Posterior cingulate gyrus (tissue), 11 donors: ENCODE measurements at places on chromosomes 11 and 22.

GRCh38 chr11:43788421-43788820 lies 92.2 kb upstream of the ALKBH3 start:
- no peak for DNase-seq

- no peak for DNase-seq
These were observed 25.1 kb downstream of the APOL3 start for GRCh38 chr22:36135306-36135980.

GRCh38 chr11:8567602-8568198 lies 26.3 kb downstream of the STK33 start:
- DNase-seq: no peak

DNA sequence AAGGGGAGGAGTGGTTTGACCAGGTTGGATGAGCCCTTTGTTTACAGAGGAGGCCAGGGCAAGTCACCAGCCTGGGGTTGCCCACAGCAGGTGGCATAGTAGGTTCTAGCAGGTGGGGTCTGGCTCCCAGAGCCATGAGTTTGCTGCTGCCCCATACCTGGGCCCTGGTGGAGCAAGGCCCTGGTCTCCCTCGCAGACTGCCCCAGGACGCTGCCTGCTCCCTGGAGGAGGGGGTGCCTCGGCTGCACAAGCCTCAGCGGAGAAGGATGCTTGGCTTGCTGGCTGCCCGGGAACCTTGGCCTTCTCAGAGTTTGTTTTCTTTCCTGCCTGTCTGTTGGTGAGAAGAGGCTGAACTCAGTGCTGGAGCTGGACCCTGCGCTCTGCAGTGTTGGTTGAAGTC lies 54.9 kb downstream of the LRP5 start:
- DNase-seq: no peak

DNA sequence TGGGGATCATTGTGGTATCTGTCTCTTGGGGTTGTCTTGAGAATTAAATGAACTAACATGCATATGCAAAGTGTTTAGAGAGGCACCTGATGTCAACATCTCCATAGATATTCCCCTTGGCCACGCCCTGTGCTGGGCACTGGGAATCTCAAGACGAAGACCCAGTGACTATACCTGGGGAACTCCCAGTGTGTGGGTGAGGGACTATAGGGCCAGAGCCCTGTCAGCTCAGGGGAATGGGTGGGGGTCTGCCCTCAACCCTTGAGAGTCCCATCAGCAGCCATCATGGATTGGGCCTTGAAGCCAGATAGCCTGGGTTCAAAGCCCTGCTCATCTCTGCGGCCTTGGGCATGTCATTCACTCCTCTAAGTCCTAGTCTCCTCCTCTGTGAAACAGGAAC lies 21.6 kb upstream of the LMO1 start:
- no peak for DNase-seq

DNA sequence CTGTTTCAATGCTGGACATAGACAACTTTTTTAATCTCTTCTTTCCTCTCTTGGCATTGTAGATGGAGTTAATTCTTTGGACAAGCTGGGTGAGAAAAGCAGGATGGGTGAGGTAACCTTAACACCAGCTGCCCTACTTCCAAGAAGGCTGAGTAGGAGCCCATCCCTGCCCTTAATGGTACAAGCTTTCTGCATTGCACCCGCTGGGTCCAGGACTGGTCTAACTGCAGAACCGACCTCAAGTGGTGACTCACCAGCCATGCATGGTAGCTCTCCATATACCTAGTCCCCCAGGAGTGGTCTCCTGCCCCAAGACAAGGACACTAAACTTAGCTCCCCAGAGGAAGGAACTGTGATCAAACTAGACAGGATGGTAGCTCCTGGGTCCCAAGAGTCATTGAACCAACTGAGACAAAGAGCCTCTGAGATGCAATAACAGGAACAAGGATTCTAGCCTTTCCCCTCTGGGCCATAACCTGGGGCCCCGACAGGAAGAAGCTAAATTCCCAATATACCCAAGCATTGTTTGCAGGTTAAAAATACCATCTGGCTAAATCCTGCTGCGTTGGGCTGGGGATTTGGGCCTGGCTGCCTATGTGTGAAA lies 32.1 kb downstream of the RPL27A start:
- DNase-seq: no peak

DNA sequence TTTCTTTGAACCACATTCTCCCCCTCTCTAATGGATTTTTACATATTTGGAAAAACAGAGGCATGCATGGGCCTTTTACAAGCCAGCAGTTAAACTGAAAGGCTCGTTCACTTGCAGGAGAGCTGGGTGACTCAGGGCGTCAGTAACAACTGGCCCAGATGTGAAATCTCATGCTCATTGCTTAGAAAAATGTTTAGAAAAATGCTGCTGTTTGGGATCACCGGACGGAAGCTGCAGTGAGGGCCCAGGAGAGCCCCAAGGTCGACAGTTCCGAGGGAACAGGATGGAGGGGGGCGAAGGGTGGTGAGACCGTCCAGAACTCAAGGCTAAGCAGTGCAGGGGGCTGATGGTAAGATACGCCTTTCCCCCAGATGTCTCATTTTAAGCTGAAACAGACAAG lies 41.7 kb upstream of the SMTN start:
- DNase-seq: no peak

GRCh38 chr11:131447277-131447815 lies 76.9 kb downstream of the NTM start:
- no peak for DNase-seq

GRCh38 chr11:33001281-33001680 lies 14.4 kb upstream of the DEPDC7 start:
- DNase-seq: no peak

DNA sequence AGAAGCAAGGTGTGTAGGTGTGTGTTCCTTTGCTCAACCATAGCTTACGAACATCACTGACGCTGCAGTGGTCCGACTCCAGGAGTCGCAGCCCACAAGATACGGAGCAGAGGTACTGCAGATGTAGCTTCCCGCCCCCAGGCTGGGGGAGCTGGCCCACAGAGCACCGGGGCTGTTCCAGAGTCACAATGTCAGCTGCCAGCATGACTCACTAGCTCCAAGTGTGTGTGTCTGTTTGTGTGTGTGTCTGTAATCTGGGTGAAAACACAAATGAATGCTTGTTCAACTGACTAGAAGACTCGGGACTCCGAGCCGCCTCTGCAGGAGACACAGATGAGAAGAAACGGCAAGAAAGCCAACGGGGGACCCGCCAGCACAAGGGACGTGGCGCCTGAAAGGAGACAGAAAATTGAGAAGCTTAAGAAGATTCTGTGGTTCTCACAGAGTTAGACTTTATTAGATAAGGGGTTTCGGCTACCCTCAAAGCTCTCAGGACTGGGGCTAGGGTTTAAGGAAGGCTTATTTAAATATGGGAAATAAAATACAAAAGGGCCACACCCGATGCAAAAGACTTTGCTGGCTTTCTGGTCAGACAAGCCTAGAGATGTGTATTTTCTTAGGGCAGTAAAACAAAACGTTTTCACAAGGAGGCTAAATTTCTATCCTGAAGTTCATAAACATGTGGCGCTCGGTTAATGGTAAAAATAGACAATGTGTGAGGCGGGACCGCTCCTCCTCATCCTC lies 10.7 kb downstream of the VSIG10L2 start:
- DNase-seq: peak; percentile 12

GRCh38 chr22:30640839-30641430 lies 5.4 kb downstream of the SLC35E4 start:
- no peak for DNase-seq
